ENCODE measurements at places on chromosomes 3 and 15. TPM values are rescaled to one million over a fixed set of nuclear protein-coding genes. Genes with fewer than 3 reads are reported as not detected.

The SLC9C1 gene
- 0.34 TPM for polyA plus RNA-seq

The TM4SF18 gene
- polyA plus RNA-seq, result 33.1 TPM

The GOLIM4 gene
- 128 TPM for polyA plus RNA-seq

The SENP7 gene
- 61.6 TPM for polyA plus RNA-seq

The STAC gene
- polyA plus RNA-seq, result 11.6 TPM

The CDCP1 gene
- 1.1 TPM for polyA plus RNA-seq
